NCI-H345 (cell line): ENCODE measurements at places on chromosomes 1 and 21.
A peak's percentile ranks its signal among the peaks of the same experiment; 100 is the strongest.

- DNase-seq = no peak
Measured at GRCh38 chr1:158809256-158809655, 21.9 kb upstream of the MNDA start.

GRCh38 chr1:87743256-87743655 is 414.6 kb downstream of the LMO4 start:
- DNase-seq = no peak

GRCh38 chr1:84797603-84798002 is 95.4 kb downstream of the LPAR3 start:
- DNase-seq = no peak

DNA sequence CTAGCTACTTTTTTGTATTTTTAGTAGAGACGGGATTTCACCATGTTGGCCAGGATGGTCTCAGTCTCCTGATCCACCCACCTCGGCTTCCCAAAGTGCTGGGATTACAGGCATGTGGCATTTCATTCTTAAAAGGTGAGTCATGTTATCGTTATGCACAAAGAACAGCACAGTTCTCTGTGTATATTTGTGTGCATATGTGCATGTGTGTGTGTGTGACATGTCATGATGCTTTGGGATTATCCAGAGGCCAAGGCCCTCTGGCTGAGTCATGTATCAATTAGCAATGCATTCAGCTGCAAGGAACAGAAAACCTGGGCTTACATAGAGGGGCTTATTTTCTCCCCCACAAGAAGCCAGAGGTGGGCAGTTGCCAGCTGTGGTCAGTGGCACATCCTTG is 301.7 kb upstream of the KAZN start:
- no peak for DNase-seq

DNA sequence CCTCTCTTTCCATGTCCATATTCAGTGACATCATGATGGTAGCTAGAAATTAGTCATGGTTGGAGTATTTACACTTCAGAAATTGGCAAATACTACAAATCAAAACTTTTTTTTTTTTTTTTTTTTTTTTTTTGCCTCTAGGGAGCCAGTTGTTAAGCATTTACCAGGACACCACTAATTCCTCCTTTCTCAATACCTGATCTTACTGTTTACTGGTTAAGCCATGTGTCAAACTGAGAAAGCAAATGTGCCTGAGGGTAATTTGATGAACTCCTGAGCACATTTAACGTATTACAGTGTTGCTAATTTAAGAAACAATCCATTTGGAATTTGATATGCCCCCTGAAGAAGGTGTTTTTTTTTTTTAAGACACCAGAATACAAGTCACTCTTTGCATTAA is 94.4 kb downstream of the DNM3 start:
- no peak for DNase-seq

- no peak for DNase-seq
Measured at GRCh38 chr1:11568687-11569086, 85.5 kb downstream of the FBXO2 start.

GRCh38 chr1:243939167-243939848 is 89.3 kb upstream of the AKT3 start:
- DNase-seq = no peak

DNA sequence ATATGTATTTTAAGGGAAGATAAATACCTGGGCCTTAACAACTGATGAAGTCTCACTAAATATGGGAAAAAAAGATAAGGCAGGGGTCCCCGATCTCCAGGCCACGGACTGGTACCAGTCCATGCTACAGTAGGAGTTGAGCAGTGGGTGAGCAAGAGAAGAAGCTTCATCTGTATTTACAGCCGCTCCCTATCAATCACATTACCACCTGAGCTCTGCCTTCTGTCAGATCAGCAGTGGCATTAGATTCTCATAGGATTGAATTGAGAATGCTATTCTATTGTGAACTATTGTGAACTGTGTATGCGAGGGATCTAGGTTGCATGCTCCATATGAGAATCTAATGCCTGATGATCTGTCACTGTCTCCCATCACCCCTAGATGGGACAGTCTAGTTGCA is 43.0 kb upstream of the PAXBP1 start:
- no peak for DNase-seq

- no peak for DNase-seq
Measured at GRCh38 chr1:167800251-167800650, 78.5 kb downstream of the MPZL1 start.

DNA sequence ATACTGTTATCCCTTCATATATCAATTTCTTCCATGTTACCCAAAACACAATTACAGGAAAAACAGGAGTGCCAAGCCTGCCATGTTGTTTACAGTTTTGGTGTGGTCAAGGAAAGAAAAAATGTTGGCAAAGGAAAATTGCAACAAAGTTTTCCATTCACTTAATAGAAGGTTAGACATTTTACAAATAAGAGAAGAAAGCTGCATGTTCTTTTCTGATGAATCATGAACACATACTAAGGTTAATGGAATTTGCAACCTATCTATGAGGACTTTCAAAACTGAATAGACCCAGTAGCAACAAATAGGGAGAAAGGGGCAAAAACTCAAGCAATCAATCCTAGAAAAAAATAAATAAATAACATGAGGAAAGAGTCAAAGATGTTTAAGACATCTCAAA is 556.7 kb downstream of the DPYD start:
- DNase-seq = no peak

DNA sequence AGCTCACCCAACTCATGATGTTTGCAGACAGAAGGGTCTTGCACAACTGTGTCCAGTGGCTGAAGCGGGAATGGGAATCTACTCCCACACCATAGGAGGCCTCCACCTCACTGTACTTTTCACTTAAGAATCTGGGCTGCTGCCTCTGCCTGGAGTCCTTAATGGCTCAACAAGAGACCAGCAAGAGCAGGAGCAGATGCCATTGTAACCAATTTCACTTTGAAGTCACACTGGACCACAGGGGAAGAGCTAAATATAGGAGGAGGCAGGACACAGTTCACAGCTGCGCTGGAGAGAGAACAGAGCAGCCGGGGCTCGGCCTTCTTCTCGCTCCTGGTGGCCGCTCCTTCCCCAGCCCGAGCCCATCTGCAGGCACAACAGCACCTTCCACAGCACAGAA is 120.4 kb downstream of the SIPA1L2 start:
- no peak for DNase-seq

DNA sequence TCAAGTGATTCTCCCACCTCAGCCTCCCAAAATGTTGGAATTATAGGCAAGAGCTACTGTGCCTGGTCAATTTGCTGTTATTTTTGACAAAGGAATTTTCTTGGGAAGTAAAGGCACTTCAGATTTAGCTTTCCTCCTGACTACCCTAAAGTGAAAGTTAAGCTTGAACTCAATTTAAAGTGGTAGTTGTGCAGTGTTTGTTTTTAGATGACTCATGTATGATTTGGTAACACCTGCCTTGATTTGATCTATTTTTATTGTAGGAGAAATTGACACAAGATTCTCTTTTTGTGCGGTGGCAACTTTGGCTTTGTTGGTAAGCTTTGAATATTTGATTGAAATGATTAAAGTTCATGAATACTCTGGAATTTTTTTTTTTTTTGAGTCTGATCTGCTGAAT is 5.0 kb downstream of the RABGGTB start:
- DNase-seq = peak; percentile 4

DNA sequence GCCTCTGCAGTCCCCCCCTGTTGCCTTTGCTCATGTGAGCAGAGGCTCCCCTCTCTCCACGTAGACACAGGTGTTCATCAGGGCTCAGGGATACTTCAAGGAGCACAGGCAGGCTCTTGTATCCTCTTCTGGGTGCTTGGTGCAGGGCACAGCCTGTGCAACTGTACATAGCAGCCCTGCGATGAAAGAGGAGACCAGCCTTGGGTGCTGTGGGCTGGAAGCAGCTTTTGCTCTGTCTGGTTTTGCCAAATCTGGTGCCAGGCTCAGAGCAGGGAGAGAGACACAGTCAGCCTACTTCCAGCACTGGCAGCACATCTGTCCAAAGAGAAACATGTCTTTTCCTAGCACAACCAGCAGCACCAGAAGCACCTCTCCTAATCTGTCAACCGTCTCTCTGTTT is 132.1 kb downstream of the ETS2 start:
- no peak for DNase-seq

- DNase-seq = no peak
Measured at GRCh38 chr1:195791796-195792195, 816.4 kb downstream of the KCNT2 start.

DNA sequence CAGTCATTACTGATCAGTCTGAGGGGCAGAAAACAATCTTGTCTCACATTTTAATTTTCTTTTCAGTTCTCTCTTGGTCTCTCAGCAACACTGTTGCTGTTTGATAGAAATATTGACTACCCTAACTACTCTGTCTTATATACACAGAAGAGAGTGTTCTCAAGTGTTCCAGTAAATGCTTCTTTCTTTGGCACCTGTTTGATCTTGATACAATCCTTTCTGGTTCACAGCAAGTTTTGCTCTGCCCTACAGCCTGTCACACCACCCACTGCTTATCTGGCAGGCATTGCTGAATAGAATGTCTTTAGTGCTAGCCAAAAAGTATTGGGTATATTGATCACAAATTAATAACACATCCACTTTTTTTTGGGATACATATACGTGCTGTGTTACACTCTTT is 75.7 kb upstream of the WLS start:
- DNase-seq = peak; percentile 30

DNA sequence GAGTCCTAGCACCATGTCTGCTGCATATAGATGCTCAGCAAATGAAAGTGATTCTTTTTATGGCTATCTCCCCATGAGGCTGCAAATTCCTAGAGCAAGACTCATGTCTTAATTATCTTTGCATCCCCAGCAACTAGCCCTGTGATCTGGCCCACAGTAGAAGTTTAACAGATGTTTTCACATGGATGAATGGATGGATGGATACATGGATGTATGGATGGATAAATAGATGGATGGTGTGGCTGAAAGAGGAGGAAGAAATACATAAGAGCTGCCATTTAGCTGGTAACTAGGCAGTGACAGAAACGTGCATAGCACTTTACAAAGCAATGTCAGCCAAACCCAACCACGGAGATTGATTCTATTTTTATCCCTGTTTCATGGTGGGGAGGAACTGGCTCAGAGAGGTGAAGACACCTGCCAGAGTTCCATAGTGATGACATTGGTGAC is 32.7 kb upstream of the ZBTB40 start:
- DNase-seq = peak; percentile 75

DNA sequence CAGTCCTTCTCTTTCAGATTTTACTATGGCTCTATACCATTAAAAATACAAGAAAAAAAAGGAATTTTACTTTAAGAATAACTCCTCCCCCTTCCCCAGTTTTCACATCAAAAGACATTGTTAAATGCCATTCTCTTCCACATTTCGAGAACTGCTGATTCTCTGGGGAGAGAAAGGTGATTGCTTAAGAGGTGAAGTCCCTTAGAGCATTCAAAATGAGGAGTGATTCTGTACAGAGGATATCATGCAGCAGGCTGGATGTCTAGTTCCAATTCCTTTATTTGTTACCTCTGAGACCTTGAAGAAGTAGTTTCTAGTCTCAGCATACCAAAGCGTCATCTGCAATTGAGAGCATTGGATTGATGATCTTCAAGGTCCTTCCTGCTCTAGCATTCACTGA is 46.9 kb downstream of the FMO3 start:
- no peak for DNase-seq

GRCh38 chr1:96236156-96236739 is 485.3 kb upstream of the PTBP2 start:
- peak; percentile 51 for DNase-seq

GRCh38 chr1:156964441-156964840 is 44.0 kb downstream of the LRRC71 start:
- no peak for DNase-seq

GRCh38 chr1:940107-941014 is 16.6 kb downstream of the SAMD11 start:
- peak; percentile 78 for DNase-seq

- DNase-seq = no peak
Measured at GRCh38 chr1:78722521-78722920, 72.9 kb downstream of the IFI44 start.

GRCh38 chr1:216826646-216827045 is 103.4 kb upstream of the ESRRG start:
- no peak for DNase-seq

GRCh38 chr1:85992791-85993190 is 163.8 kb downstream of the COL24A1 start:
- DNase-seq = no peak

DNA sequence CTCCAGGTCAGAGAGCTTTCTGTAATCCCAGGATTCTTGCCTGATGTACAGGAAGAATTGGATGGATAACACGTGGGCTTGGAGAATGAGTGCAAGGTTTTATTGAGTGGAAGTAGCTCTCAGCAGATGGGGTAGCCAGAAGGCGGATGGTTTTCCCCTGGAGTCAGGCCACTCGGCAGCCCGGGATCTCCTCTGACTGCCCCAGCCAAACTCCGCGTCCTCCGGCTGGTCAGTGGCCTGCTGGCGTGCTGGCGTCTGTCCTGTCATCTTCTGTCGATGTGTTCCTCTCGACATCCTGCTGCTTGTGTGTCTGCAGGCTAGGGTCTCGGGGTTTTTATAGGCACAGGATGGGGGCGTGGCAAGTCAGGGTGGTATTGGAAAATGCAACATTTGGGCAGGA is 27.4 kb upstream of the GJA9 start:
- DNase-seq = no peak

GRCh38 chr1:42439940-42440339 is 15.9 kb downstream of the ZMYND12 start:
- DNase-seq = no peak

GRCh38 chr1:115643666-115644065 is 1.9 kb downstream of the VANGL1 start:
- DNase-seq = no peak

DNA sequence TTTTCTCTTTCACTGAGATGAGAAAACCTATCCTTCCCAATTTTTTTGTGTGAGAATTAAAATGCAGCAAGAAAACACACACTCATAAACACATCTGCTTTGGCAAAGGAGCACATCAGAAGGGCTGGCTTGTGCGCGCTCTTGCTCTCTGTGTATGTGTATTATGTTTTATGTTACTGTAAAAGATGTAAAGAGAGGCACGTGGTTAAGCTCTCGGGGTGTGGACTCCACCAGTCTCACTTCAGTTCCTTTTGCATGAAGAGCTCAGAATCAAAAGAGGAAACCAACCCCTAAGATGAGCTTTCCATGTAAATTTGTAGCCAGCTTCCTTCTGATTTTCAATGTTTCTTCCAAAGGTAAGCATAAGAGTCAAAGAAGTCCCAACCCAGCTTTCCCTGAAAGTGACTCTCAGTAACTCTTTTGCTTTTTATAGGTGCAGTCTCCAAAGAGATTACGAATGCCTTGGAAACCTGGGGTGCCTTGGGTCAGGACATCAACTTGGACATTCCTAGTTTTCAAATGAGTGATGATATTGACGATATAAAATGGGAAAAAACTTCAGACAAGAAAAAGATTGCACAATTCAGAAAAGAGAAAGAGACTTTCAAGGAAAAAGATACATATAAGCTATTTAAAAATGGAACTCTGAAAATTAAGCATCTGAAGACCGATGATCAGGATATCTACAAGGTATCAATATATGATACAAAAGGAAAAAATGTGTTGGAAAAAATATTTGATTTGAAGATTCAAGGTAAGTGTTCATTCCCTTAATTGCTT is at the start of gene CD2:
Gene CD2, plus strand, starts transcription at position 233 of the 780 bp plus-strand sequence. Its CDS starts 63 bp downstream, at position 296.
- DNase-seq = no peak

DNA sequence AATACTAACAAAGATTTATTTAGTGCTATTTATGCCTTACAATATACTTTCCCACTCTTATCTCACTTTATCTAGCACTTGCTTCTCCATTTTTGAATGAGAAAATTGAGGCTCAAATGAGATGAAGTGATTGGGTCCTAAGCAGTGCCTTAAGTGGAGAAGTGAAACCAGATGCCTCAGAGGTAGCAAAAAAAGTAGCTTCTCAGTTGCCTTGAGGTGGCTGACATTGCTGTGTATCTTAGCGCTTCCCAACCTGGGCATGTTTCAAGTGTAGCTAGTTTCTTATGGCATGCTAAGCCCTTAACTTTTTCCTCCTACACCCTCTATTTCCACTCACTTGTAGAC is 390.4 kb downstream of the OMA1 start:
- no peak for DNase-seq

GRCh38 chr1:151048645-151049032 is 1.1 kb downstream of the C1orf56 start:
- no peak for DNase-seq
